Activated T-helper 1 cell treated with Interleukin-2 at 50 U/mL for 16 hours (primary cell): ENCODE measurements at places on chromosomes 2 and 18.

GRCh38 chr2:190180313-190181122 is 118.0 kb upstream of the MSTN start:
- no peak for DNase-seq

GRCh38 chr2:9415516-9416169 is 7.7 kb downstream of the ITGB1BP1 start:
- DNase-seq, result no peak

- DNase-seq, result no peak
Measured at GRCh38 chr2:196513796-196514526, 125.6 kb upstream of the CCDC150 start.

- DNase-seq, result no peak
Measured at GRCh38 chr18:53142005-53142404, 802.0 kb downstream of the DCC start.
